ENCODE measurements at places on chromosomes 7 and 10.
A peak's percentile ranks its signal among the peaks of the same experiment; 100 is the strongest.

DNA sequence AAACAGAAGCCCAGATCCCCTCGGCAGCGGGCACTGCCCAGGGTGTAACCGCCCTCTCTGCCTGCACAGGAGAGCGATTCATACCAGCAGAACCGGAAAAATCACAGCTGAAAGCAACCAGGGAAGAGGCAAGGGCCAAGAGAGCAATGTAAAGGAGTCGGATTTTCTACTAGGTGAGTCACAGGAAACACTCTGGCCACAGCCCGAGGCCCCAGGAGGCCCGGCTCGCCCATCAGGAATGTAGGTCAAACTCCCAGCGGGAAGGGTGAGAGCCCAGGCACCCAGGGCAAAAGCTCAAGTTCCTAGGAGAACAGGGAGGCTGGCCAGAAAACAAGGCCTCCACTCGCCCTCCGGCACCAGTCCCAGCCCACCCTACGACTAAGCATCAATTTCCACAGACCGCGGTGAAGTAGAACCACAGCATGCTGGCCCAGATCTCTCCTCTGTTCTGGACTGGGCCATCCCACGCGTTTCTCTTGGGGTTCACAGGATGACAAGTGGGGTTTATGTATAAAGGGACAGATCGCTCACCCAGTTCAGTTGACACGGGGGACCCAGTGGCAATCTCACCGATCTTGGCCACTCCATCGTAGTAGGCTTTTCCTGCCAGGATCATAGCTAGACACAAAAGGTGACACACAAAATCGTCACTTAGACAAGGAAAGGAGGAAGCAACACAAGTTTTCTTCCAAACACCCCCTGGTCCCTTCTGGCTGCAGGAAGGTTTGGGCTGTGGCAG, 46.2 kb downstream of the BAIAP2L1 start:
- DNase-seq, result no peak

DNA sequence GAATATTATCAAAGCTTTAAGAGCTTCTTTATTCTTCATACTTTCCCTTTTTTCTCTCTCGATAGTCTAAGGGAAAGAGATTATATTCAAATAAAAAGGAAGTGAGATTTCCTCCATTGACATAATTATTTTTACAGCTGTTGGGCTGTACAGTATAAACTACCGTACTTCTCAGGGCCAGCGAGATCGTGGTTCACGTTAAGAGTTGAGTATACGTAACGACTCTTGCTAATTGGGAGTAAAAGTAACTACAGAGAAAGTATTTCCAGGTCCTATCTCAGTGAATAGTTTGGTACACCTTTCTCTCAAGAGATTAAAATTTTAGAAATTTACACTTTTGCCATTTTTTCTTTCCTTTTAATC, 57.8 kb downstream of the INPP5F start:
- no peak for DNase-seq

- DNase-seq, result no peak
These were observed 46.2 kb upstream of the GDF10 start for GRCh38 chr10:47253651-47254375.

DNA sequence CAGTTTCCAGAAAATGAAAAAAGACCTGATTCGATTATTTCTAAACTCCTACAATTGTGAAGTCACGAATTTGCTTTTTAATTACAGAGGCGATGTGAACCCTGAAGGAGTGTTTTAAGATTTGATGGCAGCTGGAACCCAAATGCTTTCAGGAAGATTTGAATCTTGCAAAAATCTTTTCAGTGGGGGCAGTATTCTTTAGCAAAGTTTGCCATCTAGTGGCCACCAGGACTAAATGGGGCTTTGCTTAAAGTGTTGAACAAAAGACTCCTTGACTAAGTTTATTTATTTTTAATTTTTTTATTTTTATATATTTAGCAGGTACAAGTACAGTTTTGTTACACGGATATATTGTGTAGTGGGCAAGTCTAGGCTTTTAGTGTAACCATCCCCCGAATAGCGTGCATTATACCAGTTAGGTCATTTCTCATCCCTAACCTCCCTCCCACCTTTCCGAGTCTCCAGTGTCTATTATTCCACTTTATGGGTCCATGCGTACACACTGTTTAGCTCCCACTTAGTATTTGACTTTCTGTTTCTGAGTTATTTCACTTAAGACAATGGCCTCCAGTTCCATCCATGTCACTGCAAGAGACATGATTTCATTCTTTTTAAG, 98.8 kb downstream of the CACNB2 start:
- DNase-seq, result no peak

DNA sequence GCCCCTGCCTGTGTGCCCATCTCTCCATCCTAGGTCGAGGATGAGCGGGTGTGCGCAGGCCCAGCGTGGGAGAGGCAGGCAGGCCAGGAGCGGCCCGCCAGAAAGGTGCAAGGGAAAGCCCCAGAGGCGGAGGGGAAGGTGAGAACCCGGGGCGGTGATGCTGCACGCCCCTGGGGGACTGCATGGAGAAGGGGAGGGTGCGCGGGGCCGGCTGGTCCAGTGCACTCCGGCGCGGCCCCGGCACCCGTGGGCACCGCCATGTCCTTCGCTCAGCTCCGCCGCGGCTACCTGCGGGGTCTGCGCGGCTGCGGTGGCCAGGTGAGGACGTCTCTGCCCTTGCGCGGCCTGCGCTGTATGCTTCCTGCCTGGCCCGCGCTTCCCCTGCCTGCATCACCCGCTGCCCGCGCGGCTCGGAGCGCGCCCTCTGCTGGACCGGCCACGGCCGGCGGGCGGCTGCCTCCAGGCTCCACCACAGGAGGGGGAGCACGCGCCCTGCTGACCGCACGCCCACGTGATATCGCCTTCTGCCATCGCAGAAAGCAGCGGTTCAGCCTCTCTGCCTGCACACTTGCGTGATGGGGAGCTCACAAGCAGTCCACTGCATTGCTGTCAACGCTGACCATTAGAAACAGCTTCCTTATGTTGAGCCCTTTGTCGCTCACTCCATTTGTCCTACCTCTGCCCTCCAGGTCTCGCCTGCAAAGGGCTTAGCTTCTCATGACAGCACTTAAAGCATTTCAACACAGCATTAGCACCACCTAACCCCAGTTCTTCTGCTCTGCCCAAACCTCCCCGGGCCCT, 73.9 kb downstream of the CXCL12 start:
- peak; percentile 82 for DNase-seq

GRCh38 chr10:74973741-74974392, 137.6 kb upstream of the SAMD8 start:
- no peak for DNase-seq

- DNase-seq, result no peak
These were observed 54.9 kb upstream of the ZNF800 start for GRCh38 chr7:127447326-127447945.

GRCh38 chr10:64515970-64516699, 994.9 kb downstream of the REEP3 start:
- DNase-seq, result no peak

GRCh38 chr10:103783681-103784080, 71.7 kb downstream of the SH3PXD2A start:
- DNase-seq, result no peak

DNA sequence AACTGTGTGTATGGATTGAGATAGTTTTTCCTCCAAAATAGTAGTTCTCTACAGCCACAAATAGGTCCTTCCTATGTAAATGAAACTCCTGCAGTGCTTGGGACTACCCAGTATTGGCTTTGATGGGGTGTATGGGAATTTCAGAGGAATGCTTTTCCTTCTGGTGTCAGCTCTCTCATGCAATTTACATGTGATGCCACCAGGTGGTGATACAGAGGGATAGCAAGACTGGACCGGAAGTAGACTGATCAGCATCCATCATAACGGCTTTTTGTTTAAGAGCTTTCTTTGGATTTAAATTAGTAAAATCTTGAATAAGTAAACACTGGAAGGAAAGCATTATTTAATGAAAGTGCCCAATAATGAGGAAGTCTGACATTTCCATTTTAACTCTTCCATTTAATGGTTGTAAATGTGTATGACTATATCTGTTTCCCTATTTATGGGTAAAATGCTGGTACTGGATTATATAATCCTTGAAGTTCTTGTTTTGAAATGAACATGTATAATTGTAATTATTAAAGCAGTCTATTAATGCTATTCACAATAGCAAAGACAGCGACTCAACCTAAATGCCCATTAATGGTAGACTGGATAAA, 22.7 kb downstream of the DYNC1I1 start:
- DNase-seq, result no peak

DNA sequence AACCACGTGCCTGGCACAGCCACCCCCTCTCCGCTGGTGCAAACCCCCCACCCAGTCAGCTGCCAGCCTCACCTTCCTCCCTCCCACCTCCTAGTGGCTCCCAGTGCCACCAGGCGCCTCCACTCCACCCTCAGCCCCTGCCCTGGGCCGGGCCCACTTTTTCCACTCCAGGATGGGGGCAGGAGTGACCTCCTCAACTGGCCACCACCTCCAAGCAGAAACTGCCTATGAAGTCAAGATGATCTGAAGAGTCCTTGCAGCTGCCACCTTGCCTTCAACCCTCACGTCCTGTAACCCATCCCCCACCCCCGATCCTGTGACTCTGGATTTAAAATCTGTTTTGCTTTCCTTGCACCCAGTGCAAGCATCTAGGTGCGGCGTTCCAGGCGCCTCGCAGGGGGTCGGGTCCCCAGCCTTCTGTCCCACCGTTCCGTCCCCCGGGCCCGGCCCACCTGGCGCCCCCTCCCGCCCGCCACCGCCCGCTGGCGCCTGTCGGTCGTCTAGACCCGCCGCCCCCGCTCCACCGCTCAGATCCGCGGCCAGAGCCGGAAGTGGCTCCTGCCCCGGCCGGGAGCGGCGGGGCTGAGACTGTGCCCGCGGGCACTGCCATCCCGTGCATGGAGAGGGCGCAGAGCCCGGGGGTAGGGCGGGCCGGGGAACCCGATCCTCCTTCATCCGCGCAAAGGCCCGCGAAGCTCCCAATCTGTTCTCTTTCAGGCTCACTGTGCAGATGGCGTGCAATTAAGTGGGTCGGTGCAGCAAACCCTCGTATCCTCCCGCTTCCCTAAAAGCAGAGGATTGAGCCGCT, 51.2 kb upstream of the GTF2I start:
- DNase-seq, result peak; percentile 57

- DNase-seq, result no peak
These were observed 2.3 kb upstream of the PNPLA8 start for GRCh38 chr7:108528183-108528712.

DNA sequence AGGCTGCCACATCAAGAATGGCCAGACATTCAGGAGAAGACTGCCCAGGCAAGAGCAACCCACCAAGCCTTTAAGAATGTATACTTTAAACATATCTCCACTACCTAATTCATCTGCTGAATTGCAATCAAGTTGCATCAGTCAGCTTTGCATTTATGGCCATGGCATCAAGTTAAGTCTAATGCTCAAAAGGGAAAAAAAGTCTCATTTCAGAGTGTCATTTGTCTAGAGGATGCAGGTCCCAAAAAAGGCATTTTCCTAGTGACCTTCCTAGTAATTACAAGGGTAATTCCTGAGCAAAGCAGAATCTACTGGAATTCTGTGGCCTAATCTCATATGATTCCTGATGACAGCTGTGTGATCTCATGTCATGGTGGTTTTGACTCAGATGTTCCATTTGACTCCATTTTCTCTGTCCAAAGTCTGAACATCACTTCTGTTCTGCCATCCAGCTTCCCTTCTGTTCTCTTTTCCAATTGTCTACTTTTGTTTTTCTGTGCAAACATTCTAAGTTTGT, 7.3 kb upstream of the CABCOCO1 start:
- no peak for DNase-seq

- no peak for DNase-seq
These were observed 341.9 kb downstream of the TNS3 start for GRCh38 chr7:47239931-47240421.

DNA sequence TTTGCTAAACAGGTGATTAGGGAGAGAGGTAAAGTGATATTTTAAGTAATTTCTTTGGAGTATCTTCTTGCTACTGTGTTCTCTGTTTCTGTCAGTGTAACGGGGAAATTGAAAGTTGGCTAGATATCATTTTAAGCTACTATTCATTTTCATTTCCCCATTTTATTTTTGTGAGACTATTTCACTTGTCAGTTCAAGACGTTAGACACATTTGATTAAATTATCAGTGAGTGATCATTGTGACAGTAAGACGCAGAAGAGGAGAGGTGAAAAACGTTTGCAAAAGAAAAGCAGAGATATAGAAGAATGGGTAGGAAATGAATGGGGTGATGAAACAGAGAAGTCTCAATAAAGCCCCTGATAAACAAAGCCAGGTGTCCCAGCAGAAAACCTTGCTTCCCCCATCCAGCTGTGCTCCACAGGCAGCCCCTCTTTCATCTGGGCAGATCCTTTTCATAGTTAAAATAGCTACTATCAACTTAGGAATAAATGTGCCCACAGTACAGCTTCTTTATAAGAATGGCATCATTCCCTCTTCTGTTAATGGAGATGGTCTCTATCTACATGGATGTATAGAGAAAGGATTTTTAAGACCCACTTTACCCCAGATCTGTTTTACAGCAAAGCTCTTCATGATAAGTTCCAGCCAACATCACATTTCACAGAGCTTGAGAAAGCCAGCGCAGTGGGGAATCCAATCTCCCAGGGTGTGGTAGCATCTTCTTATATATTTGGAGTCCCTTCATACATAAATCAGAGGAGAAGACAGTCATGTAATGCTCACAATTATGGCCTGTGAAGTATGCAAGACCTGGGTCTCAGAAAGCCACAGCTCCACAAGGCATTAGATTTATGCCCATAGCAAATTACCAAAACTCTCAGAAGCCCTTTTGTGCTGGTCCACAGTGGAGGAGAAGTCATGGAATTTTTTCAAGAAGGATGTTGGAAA, 138.1 kb upstream of the ITGB1 start:
- no peak for DNase-seq

DNA sequence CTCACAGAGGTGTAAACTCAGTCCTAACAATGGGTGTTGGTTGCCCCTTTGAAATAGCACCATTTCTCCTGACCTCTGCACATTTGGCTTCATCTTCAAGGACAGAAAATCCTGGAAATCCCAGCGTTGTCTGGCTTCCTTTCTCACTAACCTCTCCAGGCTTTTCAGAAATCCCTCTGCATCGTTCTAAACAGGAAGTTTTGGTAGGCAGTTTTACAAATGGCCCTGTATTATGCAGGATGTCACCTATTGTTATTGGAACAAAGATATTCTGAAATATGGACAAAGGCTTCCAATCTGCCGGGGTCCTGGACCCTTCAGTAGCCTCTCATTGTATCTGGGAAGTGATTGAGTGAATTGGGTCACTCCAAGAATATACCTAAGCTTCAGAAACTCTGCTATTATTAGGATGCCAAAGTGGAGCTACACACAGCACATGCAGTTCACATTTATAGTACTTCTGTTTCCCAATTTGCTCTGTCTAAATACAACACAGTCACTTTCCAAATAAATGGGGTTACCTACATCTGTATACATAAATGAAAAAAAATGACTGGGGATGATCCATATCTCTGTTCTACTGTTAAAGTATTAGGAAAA, 134.8 kb upstream of the KLF6 start:
- no peak for DNase-seq

GRCh38 chr10:100746784-100747455, 1.5 kb downstream of the PAX2 start:
- DNase-seq, result no peak

All from nucleus accumbens (tissue), 56 donors.